ENCODE measurements at places on chromosomes 3 and 15. TPM values are rescaled to one million over a fixed set of nuclear protein-coding genes. Genes with fewer than 3 reads are reported as not detected.

Gene DNAH12
- 0.09 TPM for total RNA-seq

Gene NEDD4
- 34.3 TPM for total RNA-seq

Gene ATP13A4
- total RNA-seq = not detected

Gene ALDH1L1
- total RNA-seq = 0.18 TPM

Gene IL5RA
- total RNA-seq = not detected

Gene CFAP44
- 11.0 TPM for total RNA-seq

Gene TTLL13
- 0.09 TPM for total RNA-seq

Gene RPP25
- 4.1 TPM for total RNA-seq

Gene CLDN18
- total RNA-seq = not detected

Gene FMN1
- 9.2 TPM for total RNA-seq

Gene TICRR
- 0.33 TPM for total RNA-seq

Gene LIPC
- 1.7 TPM for total RNA-seq

Gene STX19
- not detected for total RNA-seq

Gene LYSMD2
- total RNA-seq = 3.1 TPM

Gene DNAH1
- 3.4 TPM for total RNA-seq

Gene PROS1
- total RNA-seq = 109 TPM

Data from fibroblast of the aortic adventitia (primary cell).